Activated T-helper 1 cell treated with anti-CD3 and anti-CD28 coated beads, Interleukin-2, amount 50 U/mL, for 16 hours (primary cell): ENCODE measurements at places on chromosomes 7 and 10.

GRCh38 chr7:95097291-95097690 is 189.9 kb downstream of the PPP1R9A start:
- no peak for DNase-seq

DNA sequence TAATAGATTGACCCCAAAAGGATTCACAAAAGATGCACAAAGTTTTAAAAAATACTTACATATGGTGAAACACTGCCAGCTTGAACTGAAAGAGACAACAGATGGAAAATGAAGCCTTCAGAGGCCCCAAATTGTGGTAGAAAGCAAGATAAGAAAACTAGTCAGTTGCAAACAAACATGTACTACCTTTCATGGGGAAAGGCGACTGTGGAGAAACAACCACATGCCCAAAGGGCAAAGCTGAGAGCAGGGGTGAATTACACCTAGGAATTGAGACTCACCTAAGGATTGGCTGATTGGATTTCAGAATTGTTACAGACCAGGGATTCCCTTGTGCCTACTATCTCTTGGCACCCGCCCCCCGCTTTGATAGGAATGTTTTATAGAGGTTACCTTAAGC is 13.1 kb downstream of the EPC1 start:
- DNase-seq, result no peak

DNA sequence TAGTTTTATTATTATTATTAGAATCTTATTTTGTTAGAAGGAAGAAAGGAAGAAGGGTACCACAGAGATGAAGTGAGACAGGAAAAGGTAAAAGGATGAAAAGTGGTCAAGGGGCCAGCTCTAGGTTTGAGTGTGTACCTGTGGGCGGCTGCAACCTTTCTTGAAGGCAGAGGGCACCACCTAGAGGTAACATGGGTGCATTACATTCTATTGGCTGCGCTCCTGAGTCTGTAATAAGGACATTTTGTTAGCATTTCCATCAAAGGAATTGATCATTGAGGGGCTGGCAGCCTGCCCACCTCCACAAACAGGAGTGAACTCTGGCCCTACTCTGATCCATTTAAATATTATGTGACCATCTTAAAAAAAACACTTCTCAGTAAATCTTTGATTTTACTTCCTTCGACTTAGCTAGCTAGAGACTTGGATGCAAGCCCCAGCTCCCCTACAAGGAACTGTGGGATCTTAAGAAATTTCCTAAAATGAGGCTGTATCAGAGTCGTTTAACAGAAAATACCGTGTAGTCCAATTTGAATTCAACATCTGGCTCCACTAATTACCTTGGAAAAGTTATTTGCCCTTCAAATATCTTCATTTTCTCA is 610.4 kb downstream of the IPMK start:
- no peak for DNase-seq

DNA sequence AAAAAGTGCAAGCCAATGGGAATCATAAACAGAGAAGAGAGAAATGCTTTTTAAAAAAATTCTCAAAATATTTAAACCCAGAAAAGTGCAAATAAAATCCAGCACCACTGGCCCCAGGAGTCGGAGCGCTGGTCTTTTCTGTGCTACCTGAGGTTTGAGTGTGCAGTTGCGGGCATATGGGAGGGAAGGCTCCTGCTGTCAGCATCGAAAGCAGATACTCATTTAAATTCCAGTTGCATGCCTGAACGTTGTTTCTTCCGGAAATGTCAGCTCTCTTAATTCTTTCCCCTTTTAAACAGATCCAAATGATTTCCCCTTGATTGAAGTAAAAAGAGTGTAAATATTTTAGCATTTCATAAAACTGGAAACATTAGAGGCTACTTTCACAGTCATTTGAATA is 240.5 kb upstream of the GPR26 start:
- DNase-seq, result no peak
